ENCODE measurements at places on chromosomes 1 and 21.
A peak's percentile ranks its signal among the peaks of the same experiment; 100 is the strongest.

DNA sequence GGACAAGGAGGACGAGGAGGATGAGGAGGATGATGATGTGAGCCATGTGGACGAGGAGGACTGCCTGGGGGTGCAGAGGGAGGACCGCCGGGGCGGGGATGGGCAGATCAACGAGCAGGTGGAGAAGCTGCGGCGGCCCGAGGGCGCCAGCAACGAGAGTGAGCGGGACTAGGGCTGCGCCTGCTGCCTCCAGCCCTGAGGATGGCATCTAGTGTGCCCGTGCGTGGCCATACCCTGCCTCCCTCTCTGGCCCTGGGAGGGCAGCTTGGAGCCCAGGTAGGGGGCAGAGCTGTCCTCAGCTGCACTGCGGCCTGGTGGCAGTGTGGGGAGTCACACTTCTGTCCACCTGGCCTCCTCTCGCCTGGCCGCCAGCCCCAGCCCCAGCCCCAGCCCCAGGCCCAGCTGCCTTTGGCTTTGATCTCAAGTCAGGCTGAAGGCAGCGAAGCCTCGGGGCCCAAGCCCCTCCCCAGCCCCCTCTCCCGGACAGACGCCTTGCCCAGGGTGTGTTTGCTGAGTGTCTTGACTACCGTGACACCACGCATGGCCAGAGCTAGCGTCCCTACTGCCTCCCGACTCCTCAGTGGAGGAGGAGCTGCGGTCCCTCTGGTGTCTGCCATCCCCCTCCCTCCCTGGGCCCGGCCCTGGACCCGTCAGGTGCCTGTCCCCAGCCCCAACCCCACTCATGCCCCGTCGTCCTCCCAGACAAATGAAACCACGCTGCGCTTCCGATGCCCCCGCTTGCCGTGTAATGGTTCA is 155.2 kb downstream of the PEX14 start:
- no peak for DNase-seq

DNA sequence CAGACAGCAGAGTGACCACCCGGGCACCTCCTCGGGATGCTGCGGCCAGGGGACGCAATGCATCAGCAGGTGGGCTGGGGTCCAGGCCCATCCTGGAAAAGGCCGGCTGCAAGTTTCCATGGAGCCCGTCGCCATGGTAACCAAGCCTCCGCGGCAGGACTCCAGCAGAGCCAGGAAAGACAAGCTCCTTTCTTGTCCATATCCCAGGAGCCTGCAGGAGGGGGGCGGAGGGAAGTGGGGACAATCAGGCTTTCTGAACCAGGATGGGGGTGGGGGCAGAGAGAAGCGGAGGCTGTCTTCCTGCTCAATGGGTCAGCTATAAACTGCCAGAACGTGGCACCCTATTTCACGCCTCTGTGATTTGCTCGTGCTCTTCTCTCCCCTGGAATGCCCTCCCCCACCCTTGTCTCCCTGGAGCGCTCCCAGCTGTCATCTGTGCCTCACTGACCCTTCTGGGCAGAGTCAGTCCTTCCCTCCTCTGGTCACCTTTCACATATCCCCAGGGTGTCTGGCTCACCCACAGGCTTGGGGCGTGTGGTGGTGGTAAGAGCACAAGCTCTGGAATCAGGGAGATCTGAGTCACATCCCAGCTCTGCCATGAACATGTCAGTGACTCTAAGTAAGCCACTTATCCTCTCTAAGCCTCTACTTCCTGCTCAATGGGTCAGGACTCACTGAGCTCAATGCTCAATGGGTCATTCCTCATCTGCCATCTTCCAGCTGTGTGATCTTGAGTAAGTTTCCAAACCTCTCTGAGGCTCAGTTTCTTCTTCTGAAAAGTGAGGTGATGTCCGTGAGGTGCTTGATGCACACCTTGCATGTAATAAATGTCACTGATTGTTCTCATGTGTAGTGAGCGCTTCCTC is 58.9 kb upstream of the LAPTM5 start:
- DNase-seq: no peak

GRCh38 chr1:193013005-193013404 is 46.2 kb downstream of the UCHL5 start:
- DNase-seq: no peak

DNA sequence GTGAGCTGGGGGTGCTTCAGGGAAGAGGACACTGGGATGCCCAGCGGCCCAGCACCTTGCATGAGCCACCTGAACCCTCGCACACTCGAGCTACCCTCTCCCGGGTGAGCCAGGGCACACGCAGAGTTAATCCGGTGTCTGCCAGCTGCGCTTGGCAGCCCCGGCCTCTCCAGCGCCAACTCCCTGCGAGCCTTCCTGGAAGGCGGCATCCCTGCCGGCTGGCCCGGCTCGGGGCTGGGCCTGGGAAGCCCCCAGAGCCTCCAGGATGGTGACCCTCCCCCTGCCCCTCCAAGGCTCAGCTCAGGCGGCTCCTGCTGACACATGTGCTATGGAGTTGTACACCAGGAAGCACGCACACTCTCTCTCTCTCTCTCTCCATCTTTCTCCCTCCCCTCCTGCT is 48.7 kb downstream of the RAP1GAP start:
- DNase-seq: no peak

GRCh38 chr21:41816583-41817165 is 49.8 kb upstream of the RIPK4 start:
- DNase-seq: peak; percentile 76

DNA sequence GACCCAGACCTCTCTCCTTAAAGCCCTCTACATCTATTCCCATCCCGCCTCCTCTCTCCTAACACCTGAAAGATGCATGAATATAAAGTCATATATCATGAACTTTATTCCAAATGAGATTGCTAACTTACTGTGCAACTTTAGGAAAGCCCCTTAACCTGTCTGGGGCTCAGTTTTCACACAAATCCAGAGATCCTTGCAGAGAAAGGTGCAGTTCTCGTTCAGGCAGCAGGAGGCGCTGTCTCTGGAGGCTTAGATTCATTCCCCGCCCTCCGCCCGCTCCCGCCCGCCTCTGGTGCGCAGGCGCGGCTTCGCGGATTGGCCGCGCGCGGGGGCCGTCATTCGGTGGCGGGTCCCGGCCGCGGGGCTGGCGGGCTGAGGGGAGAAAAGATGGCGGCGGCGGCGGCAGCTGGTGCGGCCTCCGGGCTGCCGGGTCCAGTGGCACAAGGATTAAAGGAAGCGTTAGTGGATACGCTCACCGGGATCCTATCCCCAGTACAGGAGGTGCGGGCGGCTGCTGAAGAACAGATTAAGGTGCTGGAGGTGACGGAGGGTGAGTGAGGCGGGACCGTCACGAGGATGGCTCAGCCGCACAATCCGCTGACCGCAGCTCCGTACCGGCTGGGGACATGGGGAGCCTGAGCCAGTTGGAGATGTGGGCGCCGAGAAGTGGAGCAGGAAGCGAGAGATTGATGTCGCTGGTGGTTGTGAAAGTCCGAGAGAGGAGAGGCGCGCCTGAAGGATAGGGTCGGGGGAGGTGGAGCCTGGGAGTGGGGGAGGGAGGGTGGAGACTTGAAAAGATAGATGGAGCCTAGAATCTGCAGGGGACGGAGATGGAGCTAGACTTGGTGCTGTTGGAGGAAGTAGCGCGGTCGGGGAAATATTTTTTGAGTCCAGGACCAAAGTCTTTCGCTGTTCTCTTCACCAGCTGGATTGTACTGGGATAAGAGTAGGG is at the start of gene IPO9:
Gene IPO9 (plus strand): TSS at position 338 of the 955 bp plus-strand sequence. CDS start 53 bp downstream, at position 391.
- peak; percentile 99 for DNase-seq

- DNase-seq: no peak
Observed at GRCh38 chr1:53130878-53131589, 11.4 kb downstream of the SLC1A7 start.

- DNase-seq: no peak
Observed at GRCh38 chr21:37873655-37874054, 42.6 kb downstream of the KCNJ6 start.

DNA sequence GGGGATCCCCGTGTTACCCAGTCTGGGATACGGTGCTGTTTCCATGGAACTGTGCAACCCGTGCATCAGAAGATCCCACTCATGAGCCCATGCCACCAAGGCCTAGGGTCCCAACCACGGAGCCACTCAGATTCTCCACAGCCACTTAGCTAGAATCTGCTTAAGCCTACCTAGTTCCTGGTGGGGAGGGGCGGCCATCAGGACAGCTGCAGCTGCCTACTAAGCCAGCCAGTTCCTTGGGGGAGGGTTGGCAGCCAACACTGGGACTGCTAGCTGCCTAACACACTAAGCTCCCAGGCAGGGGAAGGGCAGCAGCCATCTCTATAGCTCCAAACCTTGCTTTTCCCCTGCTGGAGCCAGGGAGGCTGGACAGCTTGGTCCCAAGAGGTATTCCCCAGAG is 549.2 kb upstream of the BRINP3 start:
- no peak for DNase-seq

- DNase-seq: no peak
Observed at GRCh38 chr1:183730886-183731573, 73.9 kb upstream of the RGL1 start.

DNA sequence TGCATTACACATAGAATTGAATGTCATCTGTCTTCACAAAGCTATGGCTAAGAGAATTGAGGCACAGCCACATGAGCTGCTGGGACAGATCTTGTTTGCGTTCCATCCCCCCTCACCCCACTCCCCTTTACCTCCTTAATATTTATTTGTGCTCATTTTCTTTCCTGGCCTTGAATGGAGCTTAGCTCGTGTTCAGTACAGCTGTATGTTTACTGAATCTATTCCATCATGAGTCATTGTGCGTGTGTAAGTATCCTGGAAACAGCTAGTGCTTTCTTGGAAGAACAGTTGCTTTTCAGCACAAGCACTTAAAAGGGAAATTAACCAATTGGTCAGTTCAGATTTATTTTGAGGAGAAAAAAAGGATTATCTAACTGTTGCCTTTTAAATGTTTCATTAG is 14.7 kb downstream of the PROX1 start:
- no peak for DNase-seq

Data from germinal center (tissue), 1 donor.